ENCODE measurements at places on chromosomes 5 and 9.

DNA sequence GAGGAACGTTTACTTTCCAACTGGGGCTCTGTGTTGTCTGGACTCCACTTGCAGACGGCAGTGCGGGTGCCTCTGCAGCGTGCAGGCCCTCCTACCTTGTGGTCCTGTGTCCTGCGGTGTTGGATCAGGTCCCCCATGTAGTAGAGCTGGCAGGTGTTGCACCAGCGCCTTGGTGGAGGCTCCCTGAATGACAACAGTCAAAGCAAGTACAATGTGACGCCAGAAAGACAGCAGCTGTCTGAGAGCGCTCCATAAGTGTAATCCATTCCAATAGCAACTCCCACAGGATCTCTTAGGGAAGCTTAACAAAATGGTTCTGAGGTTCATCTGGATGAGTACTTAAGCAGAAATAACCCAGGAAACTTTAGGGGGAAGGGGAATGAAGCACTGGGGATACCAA lies 9.9 kb downstream of the BBLN start:
- H3K27ac ChIP-seq: no peak overlapping the region
- no peak overlapping the region for H3K4me3 ChIP-seq
- H3K36me3 ChIP-seq: peaks cover 46% of the 10 kb centered on the region

- DNase-seq: no peak
- H3K27ac ChIP-seq: no peak overlapping the region
- peaks cover 4% of the 10 kb centered on the region for H3K36me3 ChIP-seq
- H3K4me1 ChIP-seq: peaks cover 28% of the 10 kb centered on the region
- no peaks in the 10 kb centered on the region for H3K27me3 ChIP-seq
Measured at GRCh38 chr5:150527038-150527437, 19.1 kb downstream of the NDST1 start.

GRCh38 chr5:43551731-43552130 lies 5.1 kb downstream of the PAIP1 start:
- peaks cover 34% of the 10 kb centered on the region for H3K4me1 ChIP-seq
- peaks cover 39% of the 10 kb centered on the region for H3K36me3 ChIP-seq
- H3K27ac ChIP-seq: peak overlapping the region; percentile 11
- H3K27me3 ChIP-seq: no peaks in the 10 kb centered on the region

DNA sequence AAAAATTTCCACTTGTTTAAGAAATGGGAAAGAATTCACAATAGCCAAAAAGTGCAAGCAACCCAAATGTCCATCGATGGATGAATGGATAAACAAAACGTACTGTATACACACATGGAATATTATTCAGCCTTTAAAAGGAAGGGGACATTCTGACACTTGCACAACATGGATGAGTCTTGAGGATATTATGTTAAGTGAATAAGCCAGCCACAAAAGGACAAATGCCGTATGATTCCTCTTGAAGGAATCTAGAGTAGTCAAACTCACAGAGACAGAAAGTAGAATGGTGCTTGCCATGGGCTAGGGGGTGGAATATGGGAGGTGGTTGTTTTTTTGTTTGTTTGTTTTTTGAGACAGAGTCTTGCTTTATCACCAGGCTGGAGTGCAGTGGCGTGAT lies 3.8 kb upstream of the ATP6V0E1 start:
- H3K27me3 ChIP-seq: peaks cover 6% of the 10 kb centered on the region
- no peaks in the 10 kb centered on the region for H3K36me3 ChIP-seq
- H3K27ac ChIP-seq: no peak overlapping the region
- DNase-seq: no peak

DNA sequence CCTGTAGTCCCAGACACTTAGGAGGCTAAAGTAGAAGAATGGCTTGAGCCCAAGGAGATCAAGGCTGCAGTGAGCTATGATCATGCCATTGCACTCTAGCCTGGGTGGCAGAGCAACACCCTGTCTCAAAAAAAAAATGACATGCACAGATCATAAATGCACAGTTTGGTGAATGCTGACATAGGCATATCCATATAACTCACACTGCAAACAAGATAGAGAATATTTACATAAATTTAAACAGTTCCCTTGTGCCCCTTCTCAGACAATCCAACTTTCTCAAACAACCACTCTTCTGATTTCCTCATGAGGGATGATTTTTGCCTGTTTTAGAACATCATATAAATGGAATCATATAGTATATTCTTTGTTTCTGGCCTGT lies 88.7 kb upstream of the CAST start:
- no peak overlapping the region for H3K27ac ChIP-seq
- DNase-seq: no peak
- no peaks in the 10 kb centered on the region for H3K36me3 ChIP-seq
- H3K4me1 ChIP-seq: no peaks in the 10 kb centered on the region
- H3K4me3 ChIP-seq: no peak overlapping the region

DNA sequence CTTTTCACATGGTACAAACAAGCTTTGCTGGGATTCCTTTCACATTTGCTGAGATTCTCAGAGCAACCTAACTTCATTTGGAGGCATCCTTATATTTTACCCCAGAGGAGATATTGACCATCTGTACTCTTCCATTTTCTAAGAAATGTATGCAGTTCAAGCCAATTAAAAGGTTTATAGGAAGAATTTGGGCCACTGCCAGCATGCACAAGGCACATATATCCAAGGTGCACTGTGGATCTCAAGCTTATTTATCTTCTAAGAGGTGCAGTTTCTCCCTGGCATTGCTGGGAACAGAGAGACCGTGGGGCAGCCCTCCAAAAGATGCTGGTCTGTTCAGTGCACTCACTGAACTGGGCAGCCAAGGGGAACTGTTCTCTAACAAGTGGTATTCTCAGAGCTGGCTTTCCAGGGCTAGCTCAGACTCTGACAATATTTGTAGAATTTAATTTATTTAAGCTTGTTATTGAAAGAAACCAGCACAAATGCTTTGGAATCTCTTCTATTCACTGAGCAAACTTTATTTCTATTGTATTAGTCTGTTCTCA lies 213.3 kb downstream of the TENT4A start:
- no peaks in the 10 kb centered on the region for H3K4me1 ChIP-seq
- H3K36me3 ChIP-seq: no peaks in the 10 kb centered on the region
- H3K27me3 ChIP-seq: no peaks in the 10 kb centered on the region
- no peak overlapping the region for H3K27ac ChIP-seq

All from cardiac muscle cell (in vitro differentiated cells and primary cell).